ENCODE measurements at places on chromosomes 16 and 17.

DNA sequence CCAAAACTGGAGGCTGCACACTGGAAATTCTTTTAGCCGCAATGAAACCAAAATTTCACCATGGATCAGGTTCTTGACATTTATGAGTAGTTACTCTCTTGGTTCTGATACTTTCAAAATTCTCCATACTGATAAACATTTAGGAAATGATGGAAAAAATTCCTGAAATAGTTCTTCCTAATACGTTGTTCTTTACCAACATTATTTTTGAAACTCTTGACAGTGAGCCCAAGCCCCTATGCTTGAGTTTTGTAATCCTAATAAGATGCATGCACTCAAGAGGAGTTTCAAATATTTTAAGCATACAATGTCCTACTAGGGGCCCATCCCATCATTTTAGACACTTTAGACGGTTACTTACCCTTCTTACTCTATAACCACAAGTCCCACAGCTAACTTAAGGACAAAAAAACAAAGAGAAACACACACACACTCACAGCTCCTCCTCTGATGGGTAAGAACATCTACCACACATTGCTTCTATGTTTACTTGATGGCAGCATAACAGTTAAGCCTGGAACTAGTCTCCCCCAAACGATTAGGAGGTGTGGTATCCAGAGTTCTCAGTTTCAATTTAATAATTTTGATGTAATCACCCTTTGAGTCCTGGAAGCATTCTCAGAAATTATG, 3.7 kb downstream of the VEZF1 start:
- DNase-seq, result no peak

DNA sequence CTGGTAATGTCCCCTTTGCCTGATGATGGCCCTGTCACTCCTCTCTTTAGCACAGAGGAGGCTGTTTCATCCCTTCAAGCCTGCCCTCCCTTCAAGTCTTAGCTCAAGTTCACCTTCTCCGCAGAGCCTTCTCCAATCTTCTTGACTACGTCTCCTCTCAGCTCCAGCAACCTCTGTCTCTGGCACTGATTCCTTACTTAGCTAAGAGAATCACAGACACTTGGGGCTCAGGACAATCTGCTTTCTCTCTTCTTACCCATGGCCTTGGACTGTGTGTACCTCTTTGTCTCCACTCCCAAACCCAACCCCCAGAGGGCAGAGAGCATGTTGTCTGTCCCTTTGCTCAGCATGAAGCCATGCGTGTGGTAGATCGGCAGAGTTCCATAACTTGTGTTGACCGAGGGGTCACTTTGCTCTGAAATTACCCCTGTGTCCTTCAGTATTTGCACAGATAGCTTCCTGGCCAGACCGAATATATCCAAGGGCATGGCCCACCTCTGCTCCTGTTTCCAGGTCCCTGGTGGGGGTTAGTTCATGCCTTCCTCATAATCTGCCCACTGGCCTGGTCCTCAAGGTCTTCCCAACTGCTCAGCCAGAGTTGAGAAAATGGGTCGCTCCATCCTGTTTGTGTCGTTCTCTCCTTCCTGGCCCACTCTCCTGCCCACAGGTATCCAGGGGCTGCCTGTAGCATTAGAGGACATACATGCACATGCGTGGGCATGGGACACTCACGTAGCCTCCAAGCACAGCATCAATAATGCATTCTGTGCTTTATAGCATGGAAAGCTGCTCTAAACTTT, 41.6 kb downstream of the MAPT start:
- no peak for DNase-seq

- no peak for DNase-seq
These were observed 26.8 kb upstream of the SLC5A10 start for GRCh38 chr17:18925187-18925586.

DNA sequence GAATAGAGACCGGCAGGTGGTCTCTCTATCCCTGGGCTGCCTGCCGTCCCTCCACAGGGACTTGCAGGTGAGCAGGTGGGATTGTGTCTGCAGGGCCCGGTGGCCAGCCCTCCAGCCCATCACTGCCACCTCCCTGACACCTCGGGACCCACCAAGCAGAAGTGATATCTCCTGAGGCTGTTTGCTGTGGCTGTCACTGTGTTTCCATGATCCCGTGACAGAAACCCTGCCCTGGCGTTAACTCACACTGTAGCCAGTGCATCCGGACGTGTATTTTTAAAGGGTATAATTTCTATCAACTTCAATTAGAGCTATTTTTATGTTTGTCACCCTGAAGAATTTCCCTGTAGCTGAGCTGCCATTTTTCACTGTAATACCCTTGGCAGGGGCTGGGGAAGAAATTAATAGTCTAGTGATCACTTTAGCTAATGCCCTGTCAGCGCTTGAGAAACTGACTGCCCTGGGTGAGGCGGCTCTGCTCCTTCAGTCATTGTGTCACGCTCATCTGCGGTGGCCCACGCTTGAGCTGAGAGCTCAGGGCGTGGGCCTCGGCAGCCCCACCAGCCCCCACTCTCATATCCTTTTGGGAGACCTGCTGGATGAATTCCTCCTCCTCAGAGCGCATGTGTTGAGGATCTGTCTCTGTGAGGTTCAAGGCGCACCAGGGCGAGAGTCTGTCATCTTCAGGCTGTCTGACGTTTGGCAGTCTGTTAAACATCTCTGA, 229.9 kb upstream of the CIBAR2 start:
- DNase-seq, result no peak

GRCh38 chr17:3956327-3956957, 7.8 kb downstream of the ATP2A3 start:
- DNase-seq, result no peak

DNA sequence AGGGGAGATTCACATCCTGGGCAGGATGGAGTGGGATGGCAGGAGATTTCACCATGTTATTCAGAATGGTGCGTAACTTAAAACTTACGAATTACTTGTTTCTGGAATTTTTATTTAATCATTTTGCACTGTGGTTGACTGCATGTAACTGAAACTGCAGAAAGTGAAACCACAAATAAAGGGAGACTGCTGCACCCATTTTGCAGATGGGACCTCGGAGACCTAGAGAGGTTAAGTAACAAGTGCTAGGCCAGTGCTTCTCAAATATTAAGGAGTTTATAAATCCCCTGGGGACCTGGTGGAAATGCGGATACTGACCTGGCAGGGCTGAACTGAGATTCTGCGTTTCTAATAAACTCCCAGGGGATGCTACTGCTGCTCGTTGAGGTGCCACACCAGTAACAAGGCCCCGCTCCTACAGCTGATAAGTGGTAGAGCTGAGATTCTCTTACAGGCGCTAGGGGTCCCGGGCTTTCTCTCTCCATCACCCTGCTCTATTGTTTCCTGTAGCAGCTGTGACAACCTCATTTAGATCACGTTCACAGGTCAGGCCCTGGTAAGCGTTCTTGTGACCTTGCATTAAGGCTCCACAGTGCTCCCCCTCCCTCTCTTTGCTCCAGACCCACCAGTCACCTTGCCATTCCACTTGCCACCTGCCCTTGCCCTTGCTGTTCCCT, 167.1 kb upstream of the CDH13 start:
- DNase-seq, result no peak

DNA sequence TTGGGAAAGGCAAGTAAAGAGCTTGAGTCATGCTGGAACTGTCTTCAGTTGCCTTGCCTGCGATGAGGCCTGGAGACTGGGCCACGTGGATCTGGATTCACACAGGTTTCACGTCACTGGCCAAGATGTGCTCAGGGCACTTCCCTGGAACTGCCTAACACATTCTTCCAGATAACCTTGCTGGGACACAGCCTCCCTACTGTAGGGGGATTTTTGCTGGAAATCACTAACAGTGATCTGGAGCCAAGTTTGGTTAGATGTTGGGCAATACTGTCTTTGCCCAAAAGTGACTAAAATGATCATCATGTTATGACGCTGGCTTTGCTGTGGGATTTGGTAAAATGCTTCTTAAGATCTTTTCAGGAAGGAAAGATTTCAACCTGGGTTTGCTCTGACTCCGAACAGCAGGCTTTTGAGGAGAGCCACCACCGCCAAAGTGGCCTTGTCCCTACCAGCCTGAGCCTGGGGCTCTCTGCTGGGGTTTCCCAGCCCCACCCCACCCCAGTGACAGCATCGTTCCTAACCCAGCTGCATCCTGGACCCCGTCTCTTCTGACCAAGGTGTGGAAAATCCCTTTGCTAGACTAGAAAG, 14.7 kb downstream of the C1QTNF1 start:
- DNase-seq, result no peak

GRCh38 chr17:17573912-17574311, 17.6 kb downstream of the PEMT start:
- no peak for DNase-seq

- no peak for DNase-seq
These were observed 51.6 kb upstream of the CORO6 start for GRCh38 chr17:29674281-29674680.

DNA sequence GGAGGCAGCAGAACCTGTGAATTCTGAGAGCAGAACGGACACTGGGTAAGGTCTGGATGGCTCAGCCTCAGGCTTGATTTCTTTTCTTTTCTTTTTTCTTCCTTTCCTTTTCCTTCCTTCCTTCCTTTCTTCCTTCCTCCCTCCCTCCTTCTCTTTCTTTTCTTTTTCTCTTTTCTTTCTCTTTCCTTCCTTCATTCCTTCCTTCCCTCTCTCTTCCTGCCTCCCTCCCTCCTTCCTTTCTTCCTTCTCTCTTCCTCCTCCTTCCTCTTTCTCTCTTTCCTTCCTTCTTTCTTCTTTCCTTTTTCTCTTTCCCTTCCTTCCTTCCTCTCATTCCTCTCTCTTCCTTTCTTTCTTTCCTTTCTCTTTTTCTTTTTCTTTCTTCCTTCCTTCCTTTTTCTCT, 38.0 kb downstream of the OR3A1 start:
- no peak for DNase-seq

GRCh38 chr17:3167574-3167973, 29.7 kb upstream of the OR1A2 start:
- no peak for DNase-seq

GRCh38 chr17:12438813-12439586, 226.7 kb upstream of the MYOCD start:
- no peak for DNase-seq

DNA sequence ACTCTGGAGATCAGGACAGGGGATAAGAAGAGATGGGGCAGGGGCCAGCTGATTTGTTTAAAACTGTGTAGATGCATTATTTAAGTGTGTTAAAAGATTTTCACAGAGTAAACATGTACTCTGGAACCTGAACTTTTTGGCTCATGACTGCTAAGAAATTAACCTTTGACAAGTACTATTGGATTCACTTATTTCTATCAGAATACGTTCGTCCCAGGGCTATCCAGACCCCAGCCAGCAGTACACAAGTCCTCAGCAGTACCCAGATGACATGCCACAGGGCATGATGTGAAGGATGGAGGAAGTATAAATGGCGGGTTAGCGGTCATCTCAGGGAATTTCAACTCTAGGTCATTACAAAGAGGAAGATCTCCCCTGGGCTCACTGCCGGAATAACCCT, 253.7 kb downstream of the STX8 start:
- DNase-seq, result no peak

All from esophagus squamous epithelium (tissue), 5 donors.